PC-9 (cell line): ENCODE measurements at places on chromosomes 6 and 20. TPM values are rescaled to one million over a fixed set of nuclear protein-coding genes. Genes with fewer than 3 reads are reported as not detected.
A peak's percentile ranks its signal among the peaks of the same experiment; 100 is the strongest.

The ROS1 gene
- not detected in 2 replicates for total RNA-seq

DNA sequence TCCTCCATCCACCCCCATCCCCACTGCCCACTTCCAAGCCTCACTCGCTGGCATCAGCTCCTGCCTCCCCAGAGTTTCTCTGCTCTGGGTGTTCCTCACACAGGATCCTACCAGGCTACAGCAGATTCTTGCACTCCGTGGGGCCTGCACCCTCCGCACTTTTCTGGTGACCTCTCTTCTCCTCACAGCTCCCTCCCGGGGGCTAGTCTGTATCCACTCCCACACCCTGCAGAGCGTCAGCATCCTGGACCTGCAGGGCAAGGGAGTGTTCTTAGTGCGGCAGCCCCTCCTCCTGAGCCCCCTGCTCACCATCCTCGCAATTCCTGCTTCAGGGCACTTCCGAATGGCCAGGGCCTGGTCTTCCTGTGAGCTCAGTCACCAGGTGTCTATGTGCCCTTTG, 224.2 kb downstream of the DLL1 start:
- DNase-seq, result no peak

GRCh38 chr20:47764154-47764733, 21.0 kb downstream of the SULF2 start:
- no peak for DNase-seq

- DNase-seq, result no peak
These were observed 31.0 kb upstream of the ASIP start for GRCh38 chr20:34210271-34210670.

The XKR7 gene
- not detected in 2 replicates for total RNA-seq

DNA sequence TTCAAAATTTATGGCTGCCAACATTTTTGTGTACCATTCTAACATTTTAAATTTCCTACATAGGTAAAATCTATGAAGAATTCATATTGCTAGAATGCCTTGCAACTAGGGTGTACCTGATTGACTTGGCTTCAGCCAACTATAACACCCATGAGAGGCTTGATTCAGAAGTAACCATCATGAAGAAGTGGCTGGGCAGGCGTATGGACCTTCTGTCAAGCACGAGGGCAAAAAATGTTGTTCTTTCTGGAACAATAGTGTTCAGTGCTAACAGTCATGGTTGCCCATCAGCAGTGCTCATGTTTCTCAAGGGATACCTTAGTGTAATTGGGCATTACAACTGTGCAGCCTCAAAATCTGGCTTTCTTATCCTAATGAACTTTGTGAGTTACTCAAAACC, 42.9 kb downstream of the ID4 start:
- no peak for DNase-seq

- no peak for DNase-seq
These were observed 38.6 kb downstream of the PREX1 start for GRCh38 chr20:48789185-48789668.

GRCh38 chr6:133432021-133432989, 191.1 kb downstream of the EYA4 start:
- no peak for DNase-seq

DNA sequence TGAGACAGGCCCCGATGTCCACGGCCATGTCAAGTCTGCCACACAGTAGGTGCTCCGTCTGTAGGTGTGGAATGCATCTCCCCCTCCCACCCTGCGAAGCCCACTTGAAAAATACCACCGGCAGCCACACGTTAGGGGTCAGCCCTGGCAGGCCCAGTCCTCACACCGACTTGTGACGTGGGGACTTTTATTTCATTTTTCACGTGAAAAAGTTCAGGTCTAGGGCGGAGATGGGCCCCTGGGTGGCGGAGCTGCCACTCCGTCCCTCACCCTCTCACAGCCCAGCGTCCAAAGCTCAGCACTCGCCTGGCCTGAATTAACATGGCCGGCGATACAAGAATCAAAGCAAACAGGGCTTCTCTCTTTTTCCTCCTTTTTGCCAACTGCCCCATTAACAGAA, 3.8 kb upstream of the TUBB1 start:
- DNase-seq, result no peak

The OVOL2 gene
- total RNA-seq, result 15.3 and 20.7 TPM in 2 replicates

The LYRM2 gene
- 16.7 and 24.2 TPM in 2 replicates for total RNA-seq

- no peak for DNase-seq
These were observed 2.4 kb downstream of the LRRN4 start for GRCh38 chr20:6051505-6051904.

The MYH7B gene
- 1.0 and 2.3 TPM in 2 replicates for total RNA-seq

DNA sequence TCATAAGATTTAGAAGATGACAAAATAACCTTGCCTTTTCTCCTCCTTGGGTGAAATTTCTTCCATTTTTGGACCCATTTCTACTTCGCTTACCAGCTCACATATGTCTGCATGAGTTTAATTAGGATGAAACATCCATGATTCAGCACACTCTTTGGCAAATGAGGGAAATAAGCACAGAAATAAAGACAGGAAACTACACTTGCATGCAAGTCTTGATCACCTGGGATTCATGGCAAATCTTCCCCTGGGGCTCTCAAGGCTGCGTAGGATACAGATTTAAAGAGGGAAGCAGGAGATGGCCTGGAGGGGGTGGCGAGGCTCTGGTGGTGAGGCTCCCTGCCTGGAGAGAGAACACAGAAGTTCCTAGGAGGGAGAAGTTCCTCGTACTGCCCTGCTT, 147.8 kb downstream of the EDN3 start:
- no peak for DNase-seq

DNA sequence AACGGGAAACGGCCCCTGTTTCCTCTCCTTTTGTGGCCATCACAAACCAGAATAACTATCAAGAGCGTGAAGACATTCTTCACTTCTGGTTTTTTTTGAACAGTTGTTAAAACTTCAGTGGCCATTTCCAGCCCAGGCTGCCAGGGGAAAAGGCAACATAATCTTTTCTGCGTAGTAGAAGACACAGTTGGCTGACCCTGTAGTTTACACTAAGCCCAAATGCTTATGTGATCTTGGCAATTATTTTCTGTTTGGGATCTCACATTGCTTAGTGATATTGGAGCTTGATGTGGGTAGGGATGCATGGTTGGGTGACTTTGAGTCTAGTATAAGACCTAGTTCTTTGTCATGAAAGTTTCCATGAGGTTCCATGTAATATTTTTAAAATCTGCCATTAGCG, 449.4 kb upstream of the CDH4 start:
- no peak for DNase-seq

DNA sequence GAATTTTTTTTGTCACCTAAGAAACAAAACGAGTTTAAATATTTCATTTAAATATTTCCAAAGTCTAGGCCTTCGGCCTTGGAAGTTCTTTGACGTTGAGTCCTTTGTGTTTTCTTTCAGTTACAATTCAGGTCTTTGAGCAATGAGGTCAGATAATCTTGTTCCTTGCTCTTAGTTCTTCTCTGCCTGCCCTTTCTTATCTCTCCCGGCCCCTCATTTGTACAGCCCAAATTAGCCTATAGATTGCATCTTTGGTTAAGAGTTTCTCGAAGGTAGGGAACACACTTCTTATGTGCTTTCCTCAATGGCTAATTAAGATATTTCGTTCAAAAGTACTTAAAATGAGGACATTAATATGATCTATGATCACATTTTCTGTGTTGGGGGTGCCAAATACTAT, 18.5 kb downstream of the RPS12 start:
- DNase-seq, result no peak

DNA sequence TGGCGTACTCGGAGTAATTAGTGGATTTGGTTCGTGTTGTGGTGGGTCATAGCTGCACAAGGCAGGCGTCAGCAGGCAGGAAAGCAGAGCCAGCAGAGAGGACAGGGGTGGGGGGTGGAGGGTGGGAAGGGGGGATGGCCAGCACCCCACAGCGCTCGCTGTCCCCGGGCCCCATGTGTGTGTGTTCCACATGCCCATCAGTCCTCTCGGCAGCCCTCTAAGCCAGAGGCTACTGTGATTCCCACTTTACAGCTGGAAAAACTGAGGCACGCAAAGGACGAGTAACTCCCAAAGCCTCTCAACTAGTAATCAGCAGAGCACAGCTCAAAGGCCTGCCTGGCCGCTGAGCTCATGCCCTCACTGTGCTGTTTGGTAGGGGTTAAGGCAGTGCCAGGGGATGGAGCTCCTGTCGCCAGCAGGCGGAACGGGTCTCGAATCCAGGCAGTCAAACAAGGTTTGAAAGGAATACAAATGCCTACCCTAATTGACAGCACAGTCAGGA, 175.2 kb downstream of the ZDHHC14 start:
- no peak for DNase-seq

The SEL1L2 gene
- not detected in 2 replicates for total RNA-seq

DNA sequence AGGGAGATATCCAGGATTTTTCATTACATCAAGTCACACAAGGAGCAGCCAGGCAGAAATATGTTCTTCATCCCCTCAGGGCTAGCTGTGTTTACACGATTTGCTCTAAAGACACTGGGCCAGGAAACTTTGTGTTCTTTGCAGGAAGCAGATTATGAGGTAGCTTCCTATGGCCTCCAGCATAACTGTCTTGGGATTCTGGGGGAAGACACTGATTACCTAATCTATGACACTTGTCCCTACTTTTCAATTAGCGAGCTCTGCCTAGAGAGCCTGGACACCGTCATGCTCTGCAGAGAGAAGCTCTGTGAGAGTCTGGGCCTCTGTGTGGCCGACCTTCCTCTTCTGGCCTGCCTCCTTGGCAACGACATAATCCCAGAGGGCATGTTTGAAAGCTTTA, 11.2 kb downstream of the FAM120B start:
- DNase-seq, result no peak

The CLVS2 gene
- total RNA-seq, result not detected in 2 replicates

The NRSN1 gene
- not detected in 2 replicates for total RNA-seq

DNA sequence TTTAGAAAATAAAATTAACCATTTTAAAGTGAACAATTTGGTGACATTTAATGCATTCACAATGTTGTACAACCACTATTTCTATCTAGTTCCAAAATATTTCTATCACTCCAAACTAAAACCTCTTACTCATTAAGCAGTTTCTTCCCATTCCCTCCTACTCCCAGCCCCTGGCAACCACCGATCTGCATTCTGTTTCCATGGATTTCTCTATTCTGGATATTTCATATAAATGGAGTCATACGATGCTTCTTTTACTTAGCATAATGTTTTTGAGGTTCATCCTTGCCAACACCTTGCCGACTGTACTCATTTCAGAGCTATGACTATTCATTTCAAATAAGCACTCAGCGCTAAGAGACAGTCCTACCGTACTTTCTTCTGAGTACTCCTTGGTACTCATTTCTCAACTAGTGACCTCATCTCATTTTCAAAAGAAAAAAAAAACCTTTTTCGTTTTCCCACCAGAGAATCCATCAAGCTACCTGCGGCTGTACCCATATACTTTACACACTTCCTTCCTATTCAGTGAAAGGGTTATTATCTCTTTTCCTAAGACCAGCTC, 259.2 kb downstream of the UTRN start:
- DNase-seq, result no peak

GRCh38 chr20:19966840-19967239, 50.3 kb upstream of the NAA20 start:
- DNase-seq, result no peak

The FOXO3 gene
- total RNA-seq, result 56.2 and 59.4 TPM in 2 replicates

The LRRC73 gene
- 0.55 and 1.5 TPM in 2 replicates for total RNA-seq

The TSBP1 gene
- total RNA-seq, result not detected in 2 replicates

- no peak for DNase-seq
These were observed 16.8 kb downstream of the SLC17A9 start for GRCh38 chr20:62969179-62969760.

The KHDC1L gene
- 1.1 TPM in 1 of 2 replicates, not detected in the other for total RNA-seq

The BCLAF1 gene
- total RNA-seq, result 76.4 and 109 TPM in 2 replicates

- DNase-seq, result no peak
These were observed 416.8 kb upstream of the SPTLC3 start for GRCh38 chr20:12591949-12592470.

GRCh38 chr20:44006578-44006977, 91.9 kb downstream of the TOX2 start:
- DNase-seq, result no peak

DNA sequence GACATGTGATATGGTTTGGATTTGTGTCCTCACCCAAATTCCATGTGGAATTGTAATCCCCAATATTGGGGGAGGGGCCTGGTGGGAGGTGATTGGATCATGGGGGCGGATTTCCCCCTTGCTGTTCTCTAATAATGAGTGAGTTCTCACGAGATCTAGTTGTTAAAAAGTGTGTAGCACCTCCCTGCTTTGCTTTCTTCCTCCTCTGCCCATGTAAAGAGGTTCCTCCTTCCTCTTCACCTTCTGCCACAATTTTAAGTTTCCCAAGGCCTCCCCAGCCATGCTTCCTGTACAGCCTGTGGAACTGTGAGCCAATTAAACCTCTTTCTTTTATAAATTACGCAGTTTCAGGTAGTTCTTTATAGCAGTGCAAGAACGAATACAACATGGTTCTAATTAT, 2.1 kb upstream of the ZNF451 start:
- no peak for DNase-seq

DNA sequence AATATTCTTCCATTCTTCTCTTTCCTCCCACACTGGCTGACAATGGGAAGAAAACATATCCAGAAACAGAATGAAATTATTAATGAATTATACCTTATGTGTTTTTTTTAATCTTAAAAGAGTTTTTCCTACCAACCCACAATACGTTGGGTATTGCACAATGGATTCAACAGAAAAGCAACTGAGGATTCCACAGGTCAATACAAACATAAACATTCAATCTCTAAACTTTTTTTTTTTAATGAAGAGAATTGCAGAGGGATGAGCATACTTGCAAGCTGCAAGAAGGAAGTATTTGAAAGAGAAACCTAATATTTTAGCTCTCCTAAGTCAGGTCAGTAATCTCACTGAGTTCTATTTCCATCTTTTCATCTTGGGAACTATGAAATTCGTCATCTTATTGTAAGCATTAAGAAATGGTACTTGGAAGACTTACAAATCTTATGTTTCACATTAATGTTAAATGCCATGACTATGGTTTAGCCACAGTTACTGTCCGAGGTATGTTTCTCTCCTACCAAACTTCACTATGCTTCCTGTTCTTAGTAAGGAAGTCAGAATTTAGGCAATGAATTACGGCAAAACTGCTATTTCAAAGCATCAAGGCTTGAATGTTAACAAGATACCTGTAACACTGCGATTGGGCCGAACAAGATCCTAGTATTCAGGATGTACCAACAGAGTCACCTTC, 100.8 kb downstream of the HIVEP2 start:
- no peak for DNase-seq

The BTN2A1 gene
- total RNA-seq, result 19.5 and 23.4 TPM in 2 replicates

- DNase-seq, result no peak
These were observed 60.1 kb upstream of the SPDEF start for GRCh38 chr6:34616227-34616585.

GRCh38 chr6:113076116-113076515, 729.0 kb downstream of the RFPL4B start:
- DNase-seq, result no peak

The LCA5 gene
- total RNA-seq, result 4.8 and 5.4 TPM in 2 replicates

GRCh38 chr20:330233-331149, 5.1 kb downstream of the SOX12 start:
- peak; percentile 54 for DNase-seq

DNA sequence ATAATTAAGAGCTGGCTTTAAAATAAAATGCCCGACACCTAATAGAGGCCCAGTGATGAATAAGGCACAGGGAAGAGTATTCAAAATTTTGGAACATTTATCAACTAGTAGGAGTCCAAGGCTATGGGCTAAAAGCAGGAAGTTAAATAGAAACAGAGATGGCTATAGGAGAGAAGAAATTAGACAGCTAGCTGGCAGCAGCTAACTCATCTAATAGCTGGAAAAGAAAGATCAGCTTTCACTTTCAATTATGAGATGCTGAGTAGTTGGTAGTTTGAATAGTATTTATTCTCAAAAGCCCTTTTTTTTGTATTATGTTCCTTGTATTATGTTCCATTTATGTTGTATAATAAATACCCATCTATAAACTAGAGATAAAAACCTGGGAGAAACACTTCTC, 215.7 kb downstream of the SLC35F1 start:
- no peak for DNase-seq

The DLK2 gene
- total RNA-seq, result 3.6 and 6.2 TPM in 2 replicates

The MCHR2 gene
- not detected in 2 replicates for total RNA-seq

GRCh38 chr6:46799657-46800056, 6.5 kb downstream of the MEP1A start:
- no peak for DNase-seq
